ENCODE measurements at places on chromosomes 1 and 21. TPM values are rescaled to one million over a fixed set of nuclear protein-coding genes. Genes with fewer than 3 reads are reported as not detected.

DNA sequence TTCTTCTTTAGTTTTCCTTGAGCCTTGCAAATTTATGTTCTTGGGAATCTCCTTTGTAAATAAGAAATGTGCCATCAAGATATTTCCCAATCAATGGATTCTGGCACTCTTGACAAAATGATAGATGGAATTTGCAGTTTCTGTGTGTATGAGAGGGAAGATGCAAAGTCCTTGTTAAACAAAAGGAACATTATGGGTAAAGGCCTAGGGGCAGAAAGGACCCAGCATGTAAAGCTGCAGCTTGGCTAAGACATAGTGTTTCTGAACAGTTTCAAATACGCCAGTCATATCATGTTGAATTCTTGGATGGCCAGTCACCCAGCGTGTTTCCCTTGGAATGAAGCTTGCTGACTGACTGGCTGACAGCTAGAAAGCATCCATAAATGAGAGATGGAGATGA is 210.8 kb downstream of the NFIA start:
- no peaks in the 10 kb centered on the region for H3K27me3 ChIP-seq
- no peak for DNase-seq
- no peak overlapping the region for H3K27ac ChIP-seq
- H3K4me1 ChIP-seq = peaks cover 13% of the 10 kb centered on the region
- H3K4me3 ChIP-seq = no peak overlapping the region

NPHS2 gene
- not detected for polyA plus RNA-seq

DNA sequence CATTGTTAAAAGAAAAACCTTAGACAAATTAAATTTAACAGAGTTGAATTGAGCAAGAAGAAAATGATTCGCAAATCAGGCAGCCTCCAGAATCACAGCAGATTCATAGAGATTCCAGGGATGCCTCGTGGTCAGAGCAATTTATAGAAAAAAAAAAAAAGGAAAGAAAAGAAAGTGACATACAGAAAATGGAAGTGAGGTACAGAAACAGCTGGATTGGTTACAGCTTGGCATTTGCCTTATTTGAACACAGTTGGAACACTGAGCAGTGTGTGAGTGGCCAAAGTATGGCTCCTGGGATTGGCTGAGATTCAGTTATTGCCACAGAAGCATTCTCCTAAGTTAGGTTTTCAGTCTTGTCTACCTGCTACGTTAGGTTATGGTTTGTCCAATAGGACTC is 9.1 kb upstream of the C21orf91 start:
- H3K27ac ChIP-seq = no peak overlapping the region
- DNase-seq = no peak
- H3K4me3 ChIP-seq = no peak overlapping the region
- H3K4me1 ChIP-seq = no peaks in the 10 kb centered on the region
- no peaks in the 10 kb centered on the region for H3K27me3 ChIP-seq

DNA sequence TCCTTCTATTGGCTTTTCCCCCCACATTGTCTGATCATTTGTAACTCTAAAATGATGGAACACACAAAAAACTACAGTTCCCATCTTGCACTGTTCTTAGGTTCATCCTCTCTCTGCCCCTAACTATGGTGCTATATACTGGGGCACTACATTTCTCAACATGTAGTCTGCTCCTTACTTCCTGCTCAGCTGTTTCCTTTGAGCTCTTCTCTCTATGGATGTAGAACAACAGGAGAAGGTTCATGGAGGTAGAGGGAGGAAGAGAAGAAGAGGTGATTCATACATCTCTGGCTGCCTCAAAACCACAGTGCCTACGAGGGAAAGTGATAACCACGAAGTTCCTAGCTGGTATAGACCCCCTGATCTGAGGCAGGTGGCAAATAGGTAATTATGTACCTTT is 7.0 kb upstream of the C1orf146 start:
- H3K36me3 ChIP-seq = no peaks in the 10 kb centered on the region
- no peak overlapping the region for H3K27ac ChIP-seq
- H3K4me3 ChIP-seq = no peak overlapping the region
- H3K4me1 ChIP-seq = no peaks in the 10 kb centered on the region
- H3K27me3 ChIP-seq = no peaks in the 10 kb centered on the region

MCOLN3 gene
- polyA plus RNA-seq = 1.6 TPM

- no peak overlapping the region for H3K4me3 ChIP-seq
- H3K27ac ChIP-seq = no peak overlapping the region
- no peaks in the 10 kb centered on the region for H3K36me3 ChIP-seq
- no peak for DNase-seq
- no peaks in the 10 kb centered on the region for H3K4me1 ChIP-seq
Observed at GRCh38 chr1:54003249-54003646, 14.7 kb downstream of the LDLRAD1 start.

- H3K4me1 ChIP-seq = no peaks in the 10 kb centered on the region
- H3K27me3 ChIP-seq = no peaks in the 10 kb centered on the region
- H3K27ac ChIP-seq = peak overlapping the region; percentile 49
- no peak overlapping the region for H3K4me3 ChIP-seq
- DNase-seq = peak; percentile 4
Observed at GRCh38 chr1:217188280-217189237, 442.3 kb downstream of the GPATCH2 start.

- no peak overlapping the region for H3K27ac ChIP-seq
- no peaks in the 10 kb centered on the region for H3K4me1 ChIP-seq
Observed at GRCh38 chr1:73800376-73800775, 397.6 kb downstream of the LRRIQ3 start.

- peak overlapping the region; percentile 33 for H3K4me3 ChIP-seq
- peak overlapping the region; percentile 98 for H3K27ac ChIP-seq
- H3K4me1 ChIP-seq = peaks cover 46% of the 10 kb centered on the region
- H3K27me3 ChIP-seq = no peaks in the 10 kb centered on the region
Observed at GRCh38 chr1:163201906-163202305, 810 bp downstream of the RGS5 start.

DNA sequence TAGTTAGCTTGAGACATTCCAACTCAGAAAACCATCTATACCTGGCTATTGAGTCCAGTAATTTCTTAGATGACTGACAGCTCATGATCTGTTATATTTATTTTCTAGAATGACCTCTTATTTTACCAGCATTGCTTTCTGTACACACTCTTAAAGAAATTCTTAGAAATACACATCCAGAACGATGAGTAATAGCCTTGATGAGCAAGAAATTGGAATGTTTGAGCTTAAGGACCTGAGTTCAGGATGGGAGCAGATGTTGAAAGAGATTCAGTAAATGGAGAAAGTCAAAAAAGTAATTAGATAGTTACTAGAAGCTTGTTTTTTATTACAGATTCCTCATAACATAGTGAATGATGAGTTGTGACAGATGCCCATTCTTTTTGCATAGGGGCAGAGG is 11.7 kb downstream of the PYHIN1 start:
- H3K27me3 ChIP-seq = no peaks in the 10 kb centered on the region
- no peak for DNase-seq
- no peaks in the 10 kb centered on the region for H3K36me3 ChIP-seq
- no peak overlapping the region for H3K27ac ChIP-seq
- no peaks in the 10 kb centered on the region for H3K4me1 ChIP-seq

GRCh38 chr1:88984569-88984968 is 7.9 kb downstream of the KYAT3 start:
- DNase-seq = no peak
- no peaks in the 10 kb centered on the region for H3K27me3 ChIP-seq
- no peaks in the 10 kb centered on the region for H3K36me3 ChIP-seq
- peaks cover 14% of the 10 kb centered on the region for H3K4me1 ChIP-seq
- no peak overlapping the region for H3K4me3 ChIP-seq
- H3K27ac ChIP-seq = peak overlapping the region; percentile 80

GRCh38 chr1:97412166-97412565 is 508.7 kb downstream of the DPYD start:
- no peaks in the 10 kb centered on the region for H3K4me1 ChIP-seq
- DNase-seq = no peak
- H3K27me3 ChIP-seq = no peaks in the 10 kb centered on the region

GRCh38 chr1:92168657-92169056 is 49.1 kb upstream of the C1orf146 start:
- H3K27ac ChIP-seq = no peak overlapping the region
- no peaks in the 10 kb centered on the region for H3K4me1 ChIP-seq
- no peak overlapping the region for H3K4me3 ChIP-seq
- DNase-seq = no peak
- H3K27me3 ChIP-seq = no peaks in the 10 kb centered on the region
- H3K36me3 ChIP-seq = no peaks in the 10 kb centered on the region

DNA sequence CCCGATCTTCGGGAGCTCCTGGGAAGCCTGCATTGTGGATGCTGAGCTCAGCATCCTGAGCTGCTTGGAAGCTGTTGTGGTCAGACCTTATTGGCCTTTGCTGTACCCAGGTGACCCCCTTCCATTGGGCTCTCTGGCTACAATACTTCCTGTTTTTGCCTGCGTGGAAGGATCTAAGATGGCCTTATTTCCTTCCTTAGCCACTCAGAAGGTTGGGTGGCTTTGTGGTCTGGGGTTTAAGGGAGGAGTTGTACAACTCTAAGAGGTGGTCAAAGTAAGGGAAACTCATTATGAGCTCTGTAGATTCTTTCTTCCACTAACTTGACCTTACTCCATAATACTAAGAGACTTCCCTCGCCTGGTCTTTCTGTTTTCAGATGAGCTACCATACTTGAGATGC is 17.7 kb downstream of the PFKFB2 start:
- H3K27me3 ChIP-seq = no peaks in the 10 kb centered on the region
- no peak overlapping the region for H3K27ac ChIP-seq
- no peak overlapping the region for H3K4me3 ChIP-seq
- peaks cover 4% of the 10 kb centered on the region for H3K36me3 ChIP-seq

DNA sequence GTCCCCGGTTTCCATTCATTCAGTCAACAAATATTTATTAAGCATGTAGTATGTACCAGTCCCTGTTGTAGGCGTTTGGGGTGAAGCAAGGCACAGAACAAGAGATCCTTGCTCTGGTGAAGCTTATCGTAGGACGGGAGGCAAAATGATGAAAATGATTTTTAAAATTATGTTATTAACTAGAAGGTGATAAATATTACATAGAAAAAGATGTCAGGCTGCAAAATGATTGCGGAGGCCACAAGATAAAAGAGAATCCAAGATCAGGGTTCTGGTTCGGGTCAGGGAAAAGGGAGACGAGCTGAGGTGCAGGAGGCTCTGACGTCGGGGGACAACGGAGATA is 602 bp upstream of the CGN start:
- DNase-seq = no peak
- peaks cover 10% of the 10 kb centered on the region for H3K27me3 ChIP-seq
- H3K4me1 ChIP-seq = peaks cover 13% of the 10 kb centered on the region
- no peak overlapping the region for H3K27ac ChIP-seq
- peak overlapping the region; percentile 59 for H3K4me3 ChIP-seq
- no peaks in the 10 kb centered on the region for H3K36me3 ChIP-seq

DNA sequence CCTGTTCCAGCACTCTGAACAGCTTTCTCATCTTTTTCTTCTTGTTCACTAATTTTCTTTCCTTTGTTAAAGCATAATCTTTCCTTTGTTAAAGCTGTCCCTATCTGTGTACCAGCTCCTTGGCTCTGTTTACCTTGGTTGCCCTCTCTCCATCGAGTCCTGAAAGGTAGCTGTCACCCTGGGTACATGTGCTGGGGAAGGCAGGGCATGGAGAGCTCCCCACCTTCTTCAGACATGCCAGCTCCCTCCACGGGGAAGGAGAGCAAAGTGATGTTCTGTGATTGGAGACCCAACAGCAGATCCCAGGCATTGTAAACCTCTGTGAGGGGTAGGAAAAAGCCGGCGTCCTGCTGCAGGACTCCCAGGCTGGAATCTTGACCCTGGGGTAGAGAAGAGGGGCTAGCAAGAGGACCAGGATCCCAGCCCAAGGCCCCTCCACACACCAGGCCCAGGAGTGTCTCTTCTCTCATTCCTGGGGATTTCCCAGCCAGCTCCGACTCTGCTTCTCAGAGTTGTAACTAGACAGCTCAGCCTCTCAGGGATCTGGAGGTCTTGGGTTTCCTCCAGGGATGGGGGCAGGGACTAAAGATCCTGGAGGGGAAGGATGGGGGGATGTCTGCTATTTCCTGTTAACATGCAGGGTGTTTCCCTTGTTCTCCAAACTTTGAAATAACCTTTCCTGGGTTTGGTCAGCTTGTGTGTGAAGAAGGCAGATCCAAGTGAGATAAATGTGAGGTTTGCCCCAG is 34.4 kb downstream of the TMCC2 start:
- H3K27me3 ChIP-seq = peaks cover 18% of the 10 kb centered on the region
- peaks cover 5% of the 10 kb centered on the region for H3K4me1 ChIP-seq

DNA sequence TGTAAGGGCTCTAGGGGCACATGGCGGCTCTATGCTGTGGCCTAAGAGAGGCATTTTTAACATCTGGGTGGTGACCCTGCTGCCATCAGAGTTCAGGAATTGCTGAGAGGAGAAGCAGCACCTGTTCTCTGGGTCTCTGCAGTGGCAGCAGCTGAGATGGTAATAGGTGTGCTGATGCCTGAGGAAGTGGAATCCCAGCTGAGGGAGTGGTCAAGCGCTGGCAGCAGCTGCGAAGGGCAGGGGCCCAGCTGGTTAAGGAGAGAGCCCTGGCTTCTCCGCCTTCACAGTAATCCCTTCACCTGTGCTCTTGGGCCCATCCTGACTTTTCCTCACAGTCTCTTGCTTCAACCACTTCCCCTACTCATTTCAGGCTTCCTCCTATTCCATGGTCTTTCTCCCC is 39.8 kb downstream of the GJA5 start:
- H3K27me3 ChIP-seq = peaks cover 30% of the 10 kb centered on the region
- no peaks in the 10 kb centered on the region for H3K4me1 ChIP-seq
- no peak overlapping the region for H3K4me3 ChIP-seq

GRCh38 chr1:222631611-222632208 is 13.8 kb downstream of the MIA3 start:
- no peaks in the 10 kb centered on the region for H3K27me3 ChIP-seq
- H3K4me3 ChIP-seq = no peak overlapping the region
- no peaks in the 10 kb centered on the region for H3K4me1 ChIP-seq
- no peak overlapping the region for H3K27ac ChIP-seq

- no peak overlapping the region for H3K4me3 ChIP-seq
- no peaks in the 10 kb centered on the region for H3K36me3 ChIP-seq
- H3K4me1 ChIP-seq = no peaks in the 10 kb centered on the region
Observed at GRCh38 chr21:17250778-17251241, 262.0 kb upstream of the CXADR start.

- H3K4me3 ChIP-seq = no peak overlapping the region
- DNase-seq = no peak
- H3K27me3 ChIP-seq = no peaks in the 10 kb centered on the region
- no peaks in the 10 kb centered on the region for H3K4me1 ChIP-seq
Observed at GRCh38 chr1:192805832-192806323, 3.0 kb upstream of the RGS2 start.

OR10J1 gene
- polyA plus RNA-seq = not detected

- no peaks in the 10 kb centered on the region for H3K27me3 ChIP-seq
- H3K4me3 ChIP-seq = peak overlapping the region; percentile 81
- no peaks in the 10 kb centered on the region for H3K36me3 ChIP-seq
- peak overlapping the region; percentile 96 for H3K27ac ChIP-seq
Observed at GRCh38 chr1:54053745-54054437, 483 bp downstream of the TCEANC2 start.

CLCA1 gene
- not detected for polyA plus RNA-seq
